ENCODE measurements at places on chromosomes 7 and 10.

DNA sequence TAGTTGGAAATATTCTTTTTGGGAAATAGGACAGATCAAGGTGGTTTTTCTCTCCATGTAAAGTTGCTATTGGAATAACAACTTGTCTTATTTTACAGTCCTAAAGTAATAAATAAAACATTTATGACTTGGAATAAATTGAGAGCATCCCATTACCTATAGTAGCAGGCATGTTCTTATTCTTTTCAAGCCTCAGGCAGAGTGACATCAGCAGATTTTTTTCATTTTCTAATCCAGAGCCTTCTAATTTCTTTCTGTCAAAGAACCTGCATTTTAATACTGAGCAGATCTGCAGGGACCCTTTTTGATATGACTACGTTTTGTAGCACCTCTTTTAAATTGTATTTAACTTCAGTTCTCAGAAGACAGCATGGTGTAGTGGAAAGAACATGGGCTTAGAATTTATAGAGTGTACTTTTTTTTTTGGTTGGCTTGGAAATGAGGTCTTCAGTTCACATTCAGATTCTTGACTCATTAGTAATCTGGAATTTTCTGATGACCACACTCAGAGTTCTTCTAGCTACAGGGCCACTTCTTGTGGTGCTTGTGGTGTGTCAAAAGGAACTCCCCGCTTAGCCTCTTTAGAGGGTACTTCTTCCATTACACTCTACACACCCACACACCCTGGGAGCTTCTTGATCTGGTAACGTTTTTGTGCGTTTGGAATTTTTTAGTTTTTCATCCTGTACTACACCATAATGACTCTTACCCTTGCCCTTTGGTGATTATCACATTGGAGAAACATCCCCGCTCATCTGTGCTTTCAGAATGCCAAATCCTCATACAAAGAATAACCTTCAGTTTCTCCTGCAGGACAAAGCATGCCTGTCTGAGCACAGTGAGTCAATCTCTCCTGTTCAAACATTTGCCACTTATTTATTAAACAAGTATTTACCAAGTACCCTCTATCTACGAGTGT is 34.6 kb downstream of the AGK start:
- no peak for DNase-seq

DNA sequence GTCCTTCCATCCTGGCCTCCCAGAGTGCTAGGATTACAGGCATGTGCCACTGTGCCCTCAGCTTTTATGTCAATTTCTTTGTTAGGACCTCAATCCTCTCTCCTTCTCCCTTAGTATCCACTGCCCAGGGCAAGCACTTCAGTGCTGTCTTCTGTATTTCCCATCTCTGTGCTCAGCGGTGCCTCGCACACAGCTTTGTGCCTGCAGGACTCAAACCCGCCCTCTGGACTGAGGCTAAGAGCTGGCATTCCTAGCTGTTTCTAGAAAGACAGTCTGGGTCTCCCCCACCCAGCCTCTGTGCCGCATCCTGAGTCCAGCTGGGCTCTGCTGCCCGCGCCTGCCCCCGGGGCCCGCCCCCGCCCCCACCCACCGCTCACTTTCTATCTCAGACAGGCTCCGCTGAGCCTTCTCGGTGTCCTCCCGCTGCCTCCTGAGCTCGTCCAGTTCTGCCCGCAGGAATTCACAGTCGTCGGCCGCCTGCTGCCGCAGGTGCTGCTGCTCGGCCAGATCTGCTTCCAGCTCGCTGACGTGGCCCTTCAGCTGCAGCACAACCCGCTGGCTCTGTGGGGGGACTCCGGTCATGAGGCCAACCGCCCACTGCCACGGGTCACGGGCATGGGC is 67.3 kb downstream of the SPDYE5 start:
- peak; percentile 55 for DNase-seq

DNA sequence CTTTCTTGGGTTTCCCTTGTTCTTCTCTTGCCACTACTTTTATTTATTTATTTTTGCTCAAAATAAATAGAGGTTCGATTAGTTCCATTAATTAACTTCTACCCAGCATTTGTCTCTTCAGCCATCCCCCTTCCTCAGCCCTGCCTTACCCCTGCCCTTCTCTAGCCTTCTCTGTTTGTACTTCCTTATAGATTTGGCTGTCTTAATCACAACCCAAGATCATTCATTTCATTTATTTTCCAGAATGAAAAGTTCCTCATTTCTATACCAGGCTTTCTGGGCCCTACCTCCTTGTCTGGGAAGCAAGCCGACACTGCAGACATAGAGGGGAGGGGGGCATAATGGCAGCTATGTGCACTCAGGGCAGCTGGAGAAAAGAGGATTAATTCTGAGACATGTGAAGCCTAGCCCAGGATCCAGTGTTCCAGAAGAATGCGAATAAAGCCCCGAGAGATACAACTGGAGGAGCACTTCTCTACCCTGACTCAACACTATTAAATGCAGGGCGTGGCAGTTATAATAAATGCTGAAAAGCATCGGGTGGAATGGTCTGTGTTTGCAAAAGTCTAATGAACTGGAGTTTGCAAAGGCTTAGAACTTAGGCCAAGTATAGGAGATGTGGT is 6.4 kb upstream of the PDCD4 start:
- no peak for DNase-seq

- no peak for DNase-seq
Observed at GRCh38 chr10:128150561-128150960, 24.3 kb upstream of the MKI67 start.

DNA sequence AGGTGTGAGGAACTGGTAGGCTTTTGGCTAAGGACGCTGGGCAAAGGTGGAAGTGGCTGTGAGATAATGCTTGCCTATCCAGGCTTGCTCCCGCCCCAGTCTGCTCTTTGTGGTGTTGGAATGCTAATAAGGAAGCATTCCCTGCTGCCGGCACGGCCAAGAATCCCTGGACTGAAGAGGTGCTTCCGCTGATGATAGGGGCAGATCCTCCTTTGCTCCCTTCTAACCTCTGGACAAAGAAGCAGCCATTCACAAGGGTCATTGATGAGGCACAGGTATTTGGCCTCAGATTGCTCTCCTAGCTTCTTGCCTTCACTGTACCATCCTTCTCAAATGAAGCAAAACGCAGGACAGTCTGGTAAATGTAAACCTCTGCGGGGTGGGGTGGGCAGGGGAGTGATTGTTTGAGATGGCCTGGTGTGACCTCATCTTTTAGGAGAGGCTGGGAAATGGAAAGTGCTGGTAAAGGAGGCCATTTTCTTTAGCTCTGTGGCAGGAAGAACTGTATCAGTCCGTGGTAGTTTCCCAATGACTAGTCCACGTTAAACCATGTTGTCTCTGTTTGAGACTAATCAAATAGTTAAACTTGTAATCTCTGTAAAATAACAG is 1.7 kb downstream of the PGAM1 start:
- DNase-seq = no peak

GRCh38 chr10:43796781-43797180 is 148.1 kb upstream of the ZNF32 start:
- no peak for DNase-seq

GRCh38 chr7:96408881-96409280 is 87.0 kb upstream of the SLC25A13 start:
- no peak for DNase-seq

DNA sequence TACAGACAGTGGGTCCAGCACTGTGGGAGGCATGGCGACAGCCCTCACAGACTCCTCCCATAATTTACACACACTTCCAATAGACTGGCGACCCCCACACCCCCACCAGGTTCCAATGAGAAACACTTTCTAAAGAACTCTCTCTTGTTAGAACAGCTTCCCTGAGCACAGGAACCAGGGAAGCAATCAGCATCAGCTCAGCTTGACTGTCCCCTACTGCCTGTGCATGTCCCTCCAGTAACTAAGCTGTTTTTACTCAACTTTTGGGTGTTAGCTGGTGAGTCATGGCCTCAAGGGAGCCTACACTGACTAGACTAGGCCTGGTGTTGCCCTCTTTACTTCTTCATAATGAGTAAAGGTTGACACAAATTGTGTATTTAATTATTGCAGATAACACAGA is 32.6 kb upstream of the HERPUD2 start:
- DNase-seq = no peak

DNA sequence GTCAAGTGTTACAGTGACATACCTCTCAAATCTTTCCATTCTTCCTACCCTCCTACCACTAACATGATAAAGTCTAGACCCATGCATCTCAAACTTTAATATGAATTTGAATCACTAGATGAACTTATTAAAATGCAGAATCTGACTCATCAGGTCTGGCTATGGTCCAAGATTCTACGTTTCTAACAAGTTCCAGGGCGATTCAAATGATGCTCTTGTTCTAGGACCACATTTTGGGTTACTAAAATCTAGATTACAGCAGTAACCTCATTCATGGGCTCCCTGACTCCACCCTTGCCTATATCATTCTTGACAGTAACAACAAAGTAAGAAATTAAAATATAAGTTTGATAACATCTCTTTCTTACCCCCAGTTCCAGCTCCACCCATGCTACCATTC is 124.8 kb upstream of the LSM8 start:
- DNase-seq = no peak

GRCh38 chr7:149202831-149203231 is 7.5 kb downstream of the ZNF282 start:
- DNase-seq = no peak

DNA sequence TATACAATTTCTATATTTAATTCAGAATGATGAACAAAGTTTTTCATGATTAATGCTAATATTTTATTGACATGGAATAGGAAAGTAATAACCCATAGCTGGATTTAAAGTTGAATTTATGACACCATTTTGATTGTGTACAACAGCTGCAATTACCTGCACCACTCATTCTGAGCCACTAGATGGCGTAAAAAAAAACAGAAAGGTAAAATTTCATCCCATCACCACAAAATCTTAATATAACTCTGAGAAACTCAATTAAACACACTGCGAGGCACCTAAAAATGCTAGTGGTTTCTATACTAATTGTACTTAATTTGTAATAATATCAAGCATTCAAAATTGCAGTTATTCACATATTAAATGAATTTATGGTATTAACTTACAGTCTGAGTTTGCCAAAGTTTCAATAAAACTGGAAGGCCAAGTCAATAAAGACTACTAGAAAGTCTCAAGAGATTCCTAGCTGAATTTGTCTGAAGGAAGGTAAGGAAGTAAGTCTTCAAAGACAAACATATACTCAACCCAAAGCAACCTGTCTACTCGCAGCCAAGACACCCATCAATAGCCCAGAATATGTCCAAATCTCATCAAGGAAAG is 182.5 kb downstream of the SKAP2 start:
- DNase-seq = no peak

DNA sequence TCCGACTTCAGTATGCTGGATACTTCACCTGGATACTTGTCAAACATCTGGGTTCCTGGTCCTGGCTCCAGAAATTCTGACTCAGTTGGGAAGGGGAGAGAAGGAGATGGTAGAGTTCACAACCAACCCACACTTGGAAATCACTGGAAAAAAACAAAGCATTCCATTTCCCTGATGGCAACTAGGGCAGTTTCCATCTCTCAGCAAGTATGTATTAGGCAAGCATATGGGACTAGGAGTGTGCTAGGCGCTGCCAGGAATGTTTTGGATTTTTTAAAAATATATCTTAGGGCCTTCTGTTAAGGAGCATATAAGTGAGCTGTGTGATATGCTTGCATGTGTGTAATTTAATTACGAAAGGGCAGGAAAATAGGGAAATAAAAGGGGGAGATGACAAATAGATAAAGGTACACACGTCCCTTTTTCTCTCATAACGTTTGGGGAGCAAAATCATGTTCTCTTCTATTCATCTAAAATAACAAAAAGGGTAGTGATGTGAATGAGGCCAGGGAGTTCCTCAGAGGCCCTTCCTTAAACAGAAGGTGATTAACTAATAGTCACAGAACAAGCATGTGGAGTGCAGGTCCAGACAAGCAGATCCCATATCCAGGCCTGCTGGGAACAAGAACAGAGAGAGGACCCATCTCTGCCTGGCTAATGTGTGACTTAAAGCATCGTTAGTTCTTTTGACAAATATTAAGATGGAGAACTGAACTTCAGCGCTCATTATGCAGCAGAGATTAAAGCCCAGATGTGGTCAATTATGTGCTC is 64.5 kb upstream of the NFE2L3 start:
- no peak for DNase-seq

- no peak for DNase-seq
Observed at GRCh38 chr7:38744746-38745145, 113.6 kb upstream of the AMPH start.

- no peak for DNase-seq
Observed at GRCh38 chr7:77837275-77837674, 38.7 kb downstream of the PHTF2 start.

GRCh38 chr7:23477962-23478866 is 7.9 kb upstream of the IGF2BP3 start:
- no peak for DNase-seq

GRCh38 chr7:11300241-11300640 is 326.6 kb downstream of the PHF14 start:
- DNase-seq = no peak

DNA sequence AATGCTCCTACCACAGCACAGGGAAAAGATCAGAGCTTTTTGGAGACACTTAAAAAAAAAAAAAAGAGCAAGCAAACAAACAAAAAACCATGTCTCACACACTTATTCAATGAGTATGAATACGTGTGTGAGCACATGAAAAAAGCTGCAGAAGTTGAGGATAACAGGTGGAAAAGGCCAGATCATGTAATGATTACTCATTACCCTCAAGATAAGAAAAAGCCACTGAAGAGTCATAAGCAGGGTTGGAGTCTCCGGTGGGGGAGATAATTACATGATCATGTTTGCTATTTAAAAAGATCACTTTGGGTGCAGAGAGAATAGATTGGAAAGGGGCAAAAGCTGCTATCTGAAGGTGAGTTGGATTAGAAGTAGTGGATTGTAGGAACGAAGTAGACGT is 77.0 kb downstream of the POU6F2 start:
- DNase-seq = no peak

GRCh38 chr7:156094350-156095146 is 282.3 kb upstream of the SHH start:
- DNase-seq = no peak

- DNase-seq = no peak
Observed at GRCh38 chr7:65980478-65981250, 1.3 kb downstream of the GUSB start.

- DNase-seq = peak; percentile 45
Observed at GRCh38 chr7:137904833-137905232, 58.1 kb upstream of the DGKI start.

DNA sequence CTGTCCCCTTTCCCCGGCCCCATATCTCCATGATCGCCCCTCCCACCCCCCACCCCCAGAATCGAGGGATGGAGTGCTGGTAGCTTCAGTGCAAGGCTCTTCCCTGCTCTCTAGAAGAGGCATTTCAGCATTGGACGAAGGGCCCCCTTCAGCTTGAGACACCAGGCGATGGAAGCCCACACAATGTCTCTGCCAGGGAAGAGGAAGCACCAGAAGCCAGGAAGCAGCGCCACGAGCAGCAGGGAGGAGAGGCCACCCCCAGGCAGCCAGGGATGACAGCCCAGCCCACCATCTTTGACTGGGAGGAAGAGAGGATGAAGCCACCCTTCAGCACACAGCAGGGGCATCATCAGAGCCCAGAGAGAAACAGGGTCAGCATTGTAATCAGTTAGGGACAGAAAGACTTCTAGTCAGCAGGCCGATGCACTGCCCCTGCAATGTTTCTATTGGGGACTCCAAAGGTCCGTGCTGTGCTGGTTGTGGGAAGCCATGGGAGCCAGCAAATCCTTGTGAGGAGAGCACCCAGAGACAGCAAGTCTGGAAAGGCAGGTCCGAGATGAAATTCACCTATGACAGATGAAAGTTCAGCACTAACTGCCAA is 15.7 kb downstream of the TMEM72 start:
- no peak for DNase-seq

- no peak for DNase-seq
Observed at GRCh38 chr7:18262058-18262457, 233.5 kb upstream of the HDAC9 start.

- DNase-seq = no peak
Observed at GRCh38 chr7:126750207-126750911, 502.4 kb downstream of the GRM8 start.

Measured in renal pelvis (tissue), 12 donors.